Foreskin keratinocyte (primary cell): ENCODE measurements at places on chromosomes 13 and 19. TPM values are rescaled to one million over a fixed set of nuclear protein-coding genes. Genes with fewer than 3 reads are reported as not detected.
A peak's percentile ranks its signal among the peaks of the same experiment; 100 is the strongest.

The ZNF433 gene
- 2.6 and 3.2 TPM in 2 replicates for total RNA-seq

The MEIOSIN gene
- total RNA-seq = not detected in 2 replicates

DNA sequence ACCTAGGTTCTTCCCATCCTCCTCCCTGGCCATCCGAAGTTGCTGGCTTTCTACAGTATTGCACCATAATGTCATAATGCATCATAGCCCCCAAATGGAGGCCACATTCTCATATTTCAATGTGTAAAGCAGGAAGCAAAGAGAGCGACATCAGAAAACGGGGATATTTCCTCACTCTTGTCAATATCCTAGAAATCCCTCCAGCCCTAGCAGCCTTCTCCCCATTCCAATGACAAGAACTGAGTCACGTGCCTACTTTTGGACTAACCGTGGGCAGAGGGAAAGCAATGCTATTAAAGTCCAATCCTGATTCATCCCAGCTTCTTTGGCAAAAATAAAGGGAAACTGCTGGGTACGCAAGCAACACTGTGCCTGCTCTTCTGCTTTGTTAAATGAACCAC is 4.3 kb upstream of the RAP2A start:
- DNase-seq = no peak

DNA sequence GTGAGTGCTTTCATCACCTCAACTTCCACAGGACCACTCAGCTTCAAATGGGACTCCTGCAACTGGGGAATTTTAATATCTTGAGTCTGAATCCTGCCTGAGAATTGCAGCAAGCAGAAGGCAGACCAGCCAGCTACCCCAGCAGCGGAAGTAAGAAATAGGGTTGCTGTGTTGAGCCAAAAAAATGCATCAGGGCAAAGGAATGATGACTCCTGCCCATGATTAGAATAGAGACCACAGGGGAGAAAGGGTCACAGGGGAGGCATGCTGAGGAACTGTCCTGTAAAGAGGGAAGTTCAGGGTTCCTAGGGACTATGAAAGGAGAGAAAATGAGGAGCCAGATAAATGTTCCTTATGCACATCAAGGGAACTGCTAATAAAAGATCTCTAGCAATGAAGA is 370.2 kb downstream of the KCTD12 start:
- peak; percentile 37 for DNase-seq

DNA sequence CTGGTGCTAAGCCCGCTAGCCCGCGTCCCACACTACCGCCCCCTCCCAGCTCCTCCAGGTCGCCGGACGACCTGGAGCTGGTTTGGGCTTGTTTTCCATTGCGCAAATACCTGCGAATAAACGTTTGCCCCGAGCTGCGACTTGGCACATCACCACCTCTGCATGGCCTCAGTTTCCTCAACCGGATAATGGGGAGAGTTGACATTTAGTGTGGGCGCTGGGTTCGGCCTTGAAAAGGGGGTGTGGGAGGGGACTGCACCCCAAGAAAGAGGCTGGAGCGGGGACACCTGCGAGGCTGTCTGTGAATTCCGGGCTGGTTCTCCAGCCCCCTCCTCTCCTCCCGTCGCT is 11.0 kb upstream of the JUND start:
- DNase-seq = peak; percentile 37

GRCh38 chr13:32041429-32041828 is 9.9 kb downstream of the FRY start:
- DNase-seq = no peak

GRCh38 chr19:43416951-43417623 is 2.4 kb downstream of the TEX101 start:
- DNase-seq = no peak

GRCh38 chr19:46420056-46420455 is 6.7 kb upstream of the CCDC8 start:
- no peak for DNase-seq

- DNase-seq = no peak
These were observed 497.8 kb downstream of the UQCRFS1 start for GRCh38 chr19:28715157-28715556.

DNA sequence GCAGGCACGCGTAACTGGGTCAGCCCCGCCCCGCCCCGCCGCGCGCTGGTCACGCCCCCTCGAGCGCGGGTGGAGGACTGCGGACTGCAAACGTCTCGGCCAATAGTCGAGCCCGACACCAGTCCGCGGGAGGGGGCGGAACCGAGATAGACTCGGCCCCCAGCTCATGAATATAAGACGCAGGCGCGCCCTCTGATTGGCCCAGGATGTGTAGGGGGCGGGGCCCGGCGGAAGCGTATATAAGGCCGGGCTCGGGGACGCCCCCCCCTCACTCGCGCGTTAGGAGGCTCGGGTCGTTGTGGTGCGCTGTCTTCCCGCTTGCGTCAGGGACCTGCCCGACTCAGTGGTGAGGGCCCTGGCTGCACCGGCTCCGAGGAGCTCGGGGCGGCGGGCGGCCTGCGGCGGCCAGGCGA is at the start of gene CIRBP:
TSS of gene CIRBP (plus strand) at position 268 of the 413 bp plus-strand sequence. CDS start 1,602 bp downstream, outside the sequence.
- DNase-seq = peak; percentile 88
